ENCODE measurements at places on chromosomes 3 and 15.
A peak's percentile ranks its signal among the peaks of the same experiment; 100 is the strongest.

DNA sequence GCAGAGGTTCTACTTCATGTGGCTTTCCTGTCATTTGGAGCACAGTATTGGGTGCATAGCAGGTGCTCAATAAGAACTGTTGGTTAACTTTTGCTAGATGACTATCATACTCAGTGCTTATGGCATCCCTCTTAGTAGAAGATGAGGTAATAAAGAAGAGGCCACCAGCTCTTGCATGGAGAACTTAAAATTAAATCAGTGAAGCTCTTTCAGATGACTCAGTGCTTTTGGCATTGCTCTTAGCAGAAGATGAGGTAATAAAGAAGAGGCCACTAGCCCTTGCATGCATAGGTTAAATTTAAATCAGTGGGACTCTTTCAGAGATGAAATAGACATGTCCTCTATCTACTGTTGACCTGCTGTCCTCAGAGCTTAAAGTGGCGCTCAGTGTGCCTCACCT, 109.4 kb upstream of the FGF7 start:
- no peak for DNase-seq

- no peak for DNase-seq
These were observed 50.1 kb downstream of the P2RY1 start for GRCh38 chr3:152885076-152885475.

DNA sequence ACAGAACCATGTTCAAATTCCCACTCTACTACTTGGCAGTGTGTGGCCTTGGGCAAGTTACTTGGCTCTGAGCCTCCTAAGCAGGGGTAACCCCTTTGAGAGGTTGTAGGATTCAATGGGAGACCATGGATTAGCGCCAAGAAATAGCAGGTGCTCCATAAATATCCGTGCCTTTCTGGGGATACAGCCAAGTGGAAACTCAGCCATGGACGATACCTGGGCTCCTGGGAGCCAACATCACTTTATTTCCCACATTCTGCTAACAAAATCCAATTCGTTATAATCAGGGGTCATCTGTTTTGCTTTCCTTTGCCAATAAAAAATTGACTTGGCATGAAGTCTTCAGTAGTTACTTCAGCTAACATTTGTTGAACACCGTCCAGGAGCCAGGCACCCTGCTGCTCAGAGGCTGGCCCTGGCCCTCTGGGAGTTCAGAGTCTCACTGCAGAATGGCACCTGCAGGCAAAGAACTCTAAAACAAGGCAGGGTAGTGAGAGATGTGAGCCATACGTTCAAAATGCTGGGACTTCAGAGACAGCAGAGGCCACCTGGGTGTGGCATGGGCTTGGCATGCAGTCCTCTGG, 42.3 kb downstream of the ZDHHC19 start:
- DNase-seq: no peak

DNA sequence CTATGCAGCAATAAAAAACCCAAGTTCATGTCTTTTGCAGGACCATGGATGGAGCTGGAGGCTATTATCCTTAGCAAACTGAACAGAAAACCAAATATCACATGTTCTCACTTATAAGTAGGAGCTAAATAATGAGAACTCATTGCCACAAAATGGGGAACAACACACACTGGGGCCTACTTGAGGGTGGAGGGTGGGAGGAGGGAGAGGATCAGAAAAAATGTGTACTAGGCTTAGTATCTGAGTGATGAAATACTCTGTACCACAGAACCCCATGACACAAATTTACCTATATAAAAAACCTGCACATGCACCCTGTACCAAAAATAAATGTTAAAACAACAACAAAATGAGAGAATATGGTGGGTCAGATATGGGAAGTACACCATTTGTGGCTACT, 49.6 kb upstream of the AADACL2 start:
- no peak for DNase-seq

DNA sequence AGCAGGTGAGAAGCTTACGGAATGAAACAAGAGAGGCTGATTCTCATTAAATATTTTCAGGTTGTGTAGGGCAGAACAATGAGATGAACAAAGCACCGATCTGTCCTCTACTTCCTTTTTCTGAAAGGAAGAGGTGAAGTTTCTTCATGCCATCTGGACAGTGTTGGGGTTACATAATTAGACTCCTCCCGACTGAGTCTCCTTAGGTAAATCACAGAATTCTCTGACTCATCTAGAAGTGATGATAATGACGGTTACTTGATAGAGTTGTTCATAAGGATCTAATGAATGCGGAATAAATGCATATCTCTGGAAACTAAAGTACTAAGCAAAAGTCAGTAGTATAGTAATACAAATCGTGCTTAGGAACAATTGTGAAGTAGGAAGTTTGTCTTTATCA, 21.2 kb downstream of the CRTC3 start:
- DNase-seq: no peak

DNA sequence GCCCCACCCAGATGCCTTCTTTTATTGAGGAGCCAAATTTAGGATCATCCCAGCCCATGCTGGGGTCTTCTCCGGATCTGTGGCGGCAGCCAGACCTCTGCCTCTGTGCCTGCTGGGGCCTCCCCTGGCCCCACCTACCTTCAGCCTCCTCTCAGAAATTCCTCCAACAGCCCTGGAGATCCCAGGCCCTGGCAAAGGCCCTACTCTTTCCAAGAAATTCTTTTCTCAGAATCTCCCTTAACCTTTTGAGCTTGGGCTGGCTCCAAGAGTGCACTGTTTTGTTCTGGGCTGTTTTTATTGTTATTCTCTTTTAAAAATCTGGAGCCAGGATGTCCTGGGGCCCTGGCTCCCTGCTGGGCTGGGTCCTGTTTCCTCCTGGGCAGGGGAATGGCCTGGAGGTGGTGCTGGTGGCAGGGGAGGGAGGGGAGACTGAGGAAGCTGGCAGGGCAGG, 57.8 kb downstream of the GRIP2 start:
- DNase-seq: no peak

DNA sequence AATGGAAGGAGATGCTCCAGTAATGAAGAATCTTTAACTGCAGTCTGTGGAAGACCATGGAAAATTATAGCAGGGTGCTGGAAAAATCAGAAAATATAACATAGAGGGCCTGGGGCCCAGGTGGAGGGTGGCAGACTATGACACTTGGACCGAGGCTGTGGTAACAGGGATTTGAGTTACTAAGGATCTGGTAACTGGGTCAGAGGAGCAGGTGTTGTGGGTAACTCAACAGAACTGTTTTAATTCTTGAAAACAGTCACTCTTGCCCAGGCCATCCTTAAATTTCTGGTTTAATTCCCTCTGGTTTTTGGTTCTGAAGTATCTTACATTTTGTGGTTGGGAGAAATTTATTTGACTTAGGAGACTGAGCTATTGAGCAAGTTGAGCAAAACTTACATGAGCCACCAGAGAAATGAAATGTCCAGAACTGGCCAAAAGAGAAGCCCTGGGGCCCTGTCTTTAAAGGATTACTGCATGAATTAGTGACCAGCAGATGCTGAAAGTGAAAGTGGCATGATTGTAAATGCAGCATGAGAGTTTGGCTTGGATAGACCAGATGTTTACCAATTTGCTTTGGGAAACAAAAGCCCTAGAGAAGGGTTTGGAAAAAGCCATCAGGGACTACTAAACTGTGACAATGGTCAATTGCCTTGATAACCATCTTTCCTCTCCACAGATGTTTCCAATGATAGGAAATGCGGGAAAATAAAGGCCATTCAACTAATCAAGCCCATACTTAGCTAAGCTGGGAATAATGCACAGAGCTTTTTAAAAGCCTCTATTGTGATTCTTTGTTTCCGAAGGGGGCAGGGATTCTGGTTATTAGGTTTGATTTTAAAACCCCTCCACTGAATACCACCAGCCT, 374.9 kb upstream of the TGFBR2 start:
- no peak for DNase-seq

GRCh38 chr3:37934631-37935289, 55.8 kb upstream of the VILL start:
- no peak for DNase-seq

DNA sequence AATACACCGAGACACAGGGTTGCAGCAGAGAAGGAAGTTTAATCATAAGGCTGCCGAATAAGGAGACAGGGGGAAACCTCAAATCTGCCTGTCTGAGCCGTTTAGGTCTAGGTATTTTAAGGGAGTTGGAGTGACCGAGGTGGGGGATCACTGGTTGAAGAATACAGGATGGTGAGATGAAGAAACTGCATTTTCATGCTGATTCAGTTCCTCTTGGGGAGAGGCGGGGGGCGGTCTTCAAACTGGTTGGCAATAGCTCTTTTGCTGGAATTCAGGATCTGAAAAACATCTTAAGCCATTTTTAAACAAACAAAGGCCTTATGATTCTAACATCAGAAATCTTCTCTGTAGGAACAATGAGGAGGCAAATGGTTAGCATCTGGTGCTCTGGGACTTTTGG, 699.5 kb upstream of the CFAP20DC start:
- no peak for DNase-seq

DNA sequence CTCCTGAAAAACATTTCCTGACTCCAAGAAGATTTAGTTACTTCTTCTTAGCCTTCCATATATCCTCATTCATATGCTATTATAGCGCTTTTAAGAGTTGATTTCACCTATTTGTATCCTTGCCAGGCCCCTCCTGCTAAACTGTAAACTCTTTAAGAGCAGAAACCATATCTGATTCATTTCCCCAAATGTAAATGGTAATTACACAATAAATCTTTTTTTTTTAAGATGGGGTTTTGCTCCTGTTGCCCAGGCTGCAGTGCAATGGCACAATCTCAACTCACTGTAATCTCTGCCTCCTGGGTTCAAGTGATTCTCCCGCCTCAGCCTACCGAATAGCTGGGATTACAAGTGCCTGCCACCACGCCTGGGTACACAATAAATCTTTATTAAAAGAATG, 4.5 kb downstream of the DLEC1 start:
- no peak for DNase-seq

DNA sequence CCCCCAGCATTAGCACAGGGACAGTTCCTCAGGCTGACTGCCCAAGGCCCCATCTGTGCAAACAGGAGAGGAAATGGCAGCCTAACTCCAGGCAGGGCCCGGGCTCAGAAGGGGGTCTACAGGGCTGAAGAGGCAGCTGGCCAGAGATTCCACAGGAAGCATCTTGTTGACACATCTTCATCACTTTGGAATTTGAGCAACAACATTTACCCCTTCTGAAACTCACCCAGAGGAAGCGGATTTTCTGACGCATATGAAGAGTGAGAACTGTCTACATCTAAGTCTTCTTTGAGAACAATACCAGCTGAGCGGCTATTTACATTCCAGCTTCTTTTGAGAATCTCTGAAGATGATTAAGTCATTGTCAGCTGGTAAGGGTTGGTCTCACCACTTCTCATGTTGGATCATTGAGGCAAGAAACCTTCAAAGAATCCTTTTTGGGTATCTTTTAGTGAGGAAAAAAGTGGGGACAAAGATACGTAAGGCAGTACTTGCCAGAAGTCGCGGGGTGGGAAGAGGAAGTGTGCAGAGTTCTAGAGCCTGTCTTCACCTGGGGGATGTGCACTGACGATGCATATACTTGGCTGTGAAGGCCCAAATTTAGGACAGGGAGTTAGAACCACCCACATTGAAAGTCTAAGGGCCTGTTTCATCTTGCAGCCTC, 25.4 kb upstream of the SRP14 start:
- DNase-seq: no peak

DNA sequence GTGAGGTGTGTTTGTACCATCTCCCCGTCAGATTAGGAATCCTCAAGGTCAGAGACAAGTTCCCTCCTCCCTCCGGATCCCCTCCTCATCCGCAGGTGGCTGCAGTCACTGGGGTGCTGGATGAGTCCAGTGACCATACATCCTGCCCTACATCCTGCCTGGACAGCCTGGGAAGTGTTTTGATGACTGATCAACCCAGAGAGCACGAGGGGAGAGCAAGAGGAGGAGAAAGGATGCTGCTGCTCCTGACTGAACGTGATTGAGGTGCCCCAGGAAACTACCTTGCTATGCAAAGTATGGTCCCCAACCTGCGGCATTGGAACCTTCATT, 65.1 kb downstream of the SLC12A8 start:
- no peak for DNase-seq

DNA sequence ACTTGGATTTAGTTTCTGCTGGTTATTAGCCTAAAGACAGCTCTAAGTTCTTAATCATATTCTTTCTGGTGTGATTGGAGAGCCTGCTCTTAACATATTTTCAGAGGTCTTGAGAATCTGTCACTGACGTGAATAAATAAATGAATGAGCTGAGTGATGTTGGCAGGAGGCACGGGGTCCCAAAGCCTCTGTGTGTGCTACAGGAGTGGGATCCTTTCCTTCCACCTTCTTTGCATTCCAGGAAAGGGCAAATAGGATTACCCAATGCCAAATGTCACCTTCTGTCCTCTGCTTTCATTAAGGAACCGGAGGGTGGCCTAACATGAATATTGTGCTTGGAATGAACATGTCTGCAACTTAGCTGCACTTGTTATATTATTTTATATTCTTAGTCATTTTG, 53.1 kb downstream of the CD47 start:
- no peak for DNase-seq

DNA sequence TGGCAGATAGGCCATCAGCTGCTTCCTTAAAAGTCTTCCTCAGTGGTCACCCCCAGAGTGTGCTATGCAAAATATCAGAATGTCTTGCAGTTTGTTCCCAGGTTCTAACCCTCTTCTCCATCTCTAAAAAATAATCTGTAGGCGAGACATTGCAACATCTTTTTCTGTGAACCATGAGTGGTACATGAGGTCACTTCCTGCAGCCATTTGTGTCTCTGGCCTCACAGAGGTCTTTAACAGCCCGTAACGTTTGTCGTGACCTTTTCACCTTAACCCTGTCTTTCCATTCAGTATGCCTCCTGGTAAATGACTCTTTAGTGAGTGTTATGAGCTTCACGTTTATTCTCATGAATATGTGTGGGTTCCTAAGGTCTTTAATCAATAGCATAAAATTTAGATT, 145.4 kb downstream of the KLHL25 start:
- DNase-seq: peak; percentile 34

GRCh38 chr15:39501366-39502081, 79.4 kb upstream of the THBS1 start:
- DNase-seq: no peak

GRCh38 chr3:72345980-72346379, 502.3 kb downstream of the SHQ1 start:
- no peak for DNase-seq

DNA sequence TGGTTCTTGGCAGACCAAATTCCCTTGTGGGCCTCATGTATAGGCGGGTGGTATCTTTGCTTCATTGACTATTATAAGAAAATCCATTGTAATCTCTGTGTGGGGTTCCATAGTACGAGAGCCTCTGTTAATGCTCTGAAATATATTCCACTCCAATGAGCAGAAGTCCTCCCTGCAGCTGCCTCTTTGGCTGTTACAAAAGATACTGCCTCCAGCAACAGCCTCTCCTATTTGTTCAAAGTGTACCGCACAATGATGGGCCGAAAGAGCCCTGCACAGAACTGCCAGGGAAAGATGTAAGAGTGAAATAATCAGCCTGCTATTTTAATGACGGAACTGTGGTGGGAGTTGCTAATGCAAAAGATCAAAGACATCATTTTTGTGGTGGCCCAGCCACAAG, 48.9 kb downstream of the GRK7 start:
- no peak for DNase-seq

DNA sequence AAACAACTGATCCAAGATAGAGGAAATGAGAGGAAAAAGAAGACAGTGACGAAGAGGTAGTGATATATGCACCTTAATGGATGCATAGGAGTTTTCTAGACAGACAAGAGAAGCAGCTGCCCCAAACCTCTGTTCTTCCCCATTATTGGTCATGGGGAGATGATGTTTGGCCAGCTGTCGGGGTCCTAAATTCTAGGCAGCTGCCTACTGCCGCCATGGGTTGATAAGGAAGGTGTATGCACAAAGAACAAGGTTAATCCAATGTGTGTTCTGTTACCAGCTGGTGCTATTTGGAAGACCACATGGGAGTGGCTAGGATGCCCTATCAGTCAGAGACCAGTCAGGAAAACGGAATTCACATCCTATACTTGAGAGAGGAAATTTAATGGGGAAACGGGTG, 47.4 kb downstream of the NTRK3 start:
- DNase-seq: no peak

Measured in stimulated activated CD8-positive, alpha-beta memory T cell treated with anti-CD3 and anti-CD28 coated beads, Interleukin-15, amount 100 ng/mL, for 48 hours (primary cell).